Activated naive CD8-positive, alpha-beta T cell treated with anti-CD3 and anti-CD28 coated beads, Interleukin-2, amount 50 U/mL, for 16 hours (primary cell): ENCODE measurements at places on chromosomes 1 and 21.

DNA sequence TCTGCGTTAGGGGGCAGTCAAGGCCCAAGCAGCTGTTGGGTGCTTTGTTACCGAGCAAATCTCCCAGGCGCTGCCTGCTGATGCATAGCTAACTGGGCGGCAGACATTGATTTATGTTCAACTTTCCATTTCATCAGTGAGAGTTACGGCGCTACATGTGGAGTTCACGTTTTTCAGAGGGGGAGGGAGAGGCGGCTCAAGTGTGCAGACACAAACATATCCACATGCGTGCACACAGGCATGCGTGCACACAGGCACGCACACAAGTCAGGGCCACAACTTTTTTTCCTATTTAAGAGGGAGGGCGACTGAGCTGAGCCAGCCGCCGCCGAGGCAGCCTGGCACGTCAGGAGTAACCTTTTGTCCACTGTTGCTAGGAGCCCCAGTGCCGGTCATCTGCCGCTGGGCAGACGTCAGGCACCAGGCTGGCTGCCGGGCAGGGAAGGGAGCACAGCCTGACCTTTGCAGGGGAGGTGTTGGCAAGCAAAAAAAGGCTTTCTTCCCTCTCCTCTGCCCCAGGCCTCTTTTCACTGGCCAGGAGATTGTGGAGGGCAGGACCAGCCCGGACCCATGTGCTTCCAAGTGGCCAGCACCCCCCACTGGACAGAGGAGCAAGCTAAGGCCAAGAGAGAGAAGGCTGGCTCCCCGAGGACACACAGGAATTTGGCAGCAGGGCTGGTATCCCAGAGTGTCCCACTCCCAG is 73.3 kb downstream of the MRPL37 start:
- no peak for DNase-seq

DNA sequence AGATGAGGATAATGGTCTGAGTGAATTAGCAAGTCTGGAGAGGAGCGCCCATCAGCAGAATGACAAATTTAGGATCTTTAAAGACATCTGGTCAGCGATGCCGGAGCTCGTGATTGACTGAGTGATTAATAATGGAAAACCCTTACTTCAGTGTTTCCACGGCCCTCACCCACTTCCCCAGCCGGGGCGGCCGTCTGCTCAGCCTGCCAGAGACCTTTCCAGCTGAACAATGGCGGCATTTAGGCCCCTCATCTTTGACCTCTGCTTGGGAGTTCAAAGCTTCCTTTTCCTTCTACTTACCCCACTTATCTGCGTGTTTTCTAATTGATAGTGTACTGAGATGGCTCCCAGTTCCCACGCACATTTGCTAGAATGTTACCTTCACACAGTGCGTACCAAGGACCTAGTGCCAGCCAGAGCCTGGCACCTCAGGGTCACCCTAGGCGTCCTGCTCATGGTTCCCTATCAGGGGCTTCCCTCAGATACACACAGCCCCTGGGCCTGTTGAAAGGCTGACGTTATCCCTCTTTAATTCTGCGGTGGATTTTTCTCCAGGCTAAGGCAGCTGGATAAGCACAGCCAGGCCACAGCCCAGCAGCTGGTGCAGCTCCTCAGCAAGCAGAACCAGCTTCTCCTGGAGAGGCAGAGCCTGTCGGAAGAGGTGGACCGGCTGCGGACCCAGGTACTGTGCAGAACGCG is 232.8 kb downstream of the SDCCAG8 start:
- DNase-seq = no peak

GRCh38 chr1:18922319-18922726 is 20.0 kb upstream of the ALDH4A1 start:
- DNase-seq = no peak

- DNase-seq = no peak
Observed at GRCh38 chr1:159339536-159339935, 37.4 kb downstream of the FCER1A start.

DNA sequence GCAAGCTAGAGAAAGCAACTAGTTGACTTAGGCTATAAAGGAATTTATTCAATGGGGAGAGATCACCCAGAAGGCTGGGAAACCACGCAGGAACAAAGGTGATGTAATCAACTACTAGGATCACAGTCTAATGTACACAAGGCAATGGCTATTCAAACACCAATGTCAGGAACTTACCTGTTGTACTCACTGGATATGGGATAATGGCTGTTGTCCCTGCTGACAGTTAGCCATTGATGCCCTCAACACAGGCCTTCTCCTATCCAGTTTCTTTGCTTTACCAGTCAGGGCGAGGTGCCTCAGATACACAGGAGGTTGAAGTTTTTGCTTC is 32.3 kb downstream of the C21orf91 start:
- no peak for DNase-seq

GRCh38 chr1:12333036-12333785 is 103.4 kb downstream of the VPS13D start:
- no peak for DNase-seq

GRCh38 chr21:45836694-45837670 is 144.6 kb upstream of the COL6A1 start:
- DNase-seq = no peak

DNA sequence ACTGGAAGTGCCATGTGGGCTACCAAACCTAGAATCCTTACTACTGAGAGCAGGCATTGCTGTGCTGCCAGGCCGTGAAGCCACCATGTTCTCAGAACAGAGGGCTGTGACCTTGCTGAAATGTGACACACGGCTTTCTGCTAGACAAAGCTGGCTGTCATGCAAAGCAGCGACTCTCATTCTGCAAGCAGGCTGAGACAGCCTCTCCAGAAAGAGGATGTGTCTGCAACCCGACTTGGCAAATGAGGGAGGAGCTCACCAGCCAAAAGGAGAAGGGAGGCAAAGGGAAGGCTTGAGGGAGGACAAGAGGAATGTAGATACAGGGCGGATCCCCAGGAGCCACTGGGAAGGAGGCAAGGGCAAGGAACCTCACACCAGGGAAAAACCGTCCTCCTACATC is 85.7 kb upstream of the KRTAP19-8 start:
- DNase-seq = no peak

GRCh38 chr1:179146476-179146875 is 64.6 kb downstream of the TOR3A start:
- DNase-seq = no peak

GRCh38 chr1:239718997-239719628 is 332.7 kb downstream of the CHRM3 start:
- DNase-seq = no peak

- no peak for DNase-seq
Observed at GRCh38 chr1:18612073-18612472, 18.6 kb upstream of the PAX7 start.

DNA sequence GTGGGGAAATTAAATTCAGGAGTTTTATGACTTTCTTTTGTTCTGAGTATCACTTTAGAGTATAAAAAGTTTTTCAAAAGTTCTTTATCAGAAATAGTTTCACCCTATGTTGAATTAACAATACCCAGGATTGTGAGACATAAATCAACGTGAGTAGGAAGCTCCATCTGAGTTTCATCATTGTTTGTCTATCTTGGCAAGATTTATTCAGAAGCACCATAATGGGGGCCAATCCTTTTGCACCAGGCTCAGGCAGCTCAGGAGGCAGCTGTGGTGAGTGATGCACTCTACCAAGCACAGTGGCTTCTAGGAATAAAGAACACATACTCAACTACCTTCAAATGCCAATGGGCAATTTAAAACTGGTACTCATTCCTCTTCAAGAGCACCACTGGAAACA is 12.0 kb downstream of the CREG1 start:
- no peak for DNase-seq

DNA sequence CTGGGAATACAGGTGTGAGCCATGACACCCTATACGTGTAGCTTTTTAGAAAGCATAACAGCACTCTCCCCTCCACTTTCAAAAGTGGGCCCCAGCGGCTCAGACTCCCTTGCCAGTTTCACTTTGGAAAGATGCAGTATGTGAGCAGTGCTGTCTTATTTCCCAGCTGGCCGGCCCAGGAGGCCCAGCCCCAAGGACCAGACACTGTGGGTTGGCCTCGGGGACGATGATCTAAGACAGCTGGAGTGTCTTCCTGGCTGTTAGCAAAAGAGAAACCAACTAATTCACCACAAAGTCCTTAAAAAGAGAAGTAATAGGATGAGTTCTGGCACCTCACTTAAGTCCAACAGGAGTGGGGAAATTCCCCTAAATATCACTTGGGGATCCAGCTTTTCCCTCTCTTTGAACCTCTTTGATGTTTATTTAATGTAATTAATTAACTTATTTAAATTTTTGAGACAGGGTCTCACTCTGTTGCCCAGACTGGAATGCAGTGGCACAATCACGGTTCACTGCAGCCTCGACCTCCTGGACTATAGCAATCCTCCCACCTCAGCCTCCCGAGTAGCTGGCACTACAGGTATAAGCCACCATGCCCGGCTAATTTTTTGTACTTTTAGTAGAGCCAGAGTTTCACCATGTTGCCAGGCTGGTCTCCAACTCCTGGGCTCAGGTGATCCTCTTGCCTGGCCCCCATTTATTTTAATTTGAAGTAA is 17.6 kb upstream of the CLIC4 start:
- no peak for DNase-seq
